ENCODE measurements at places on chromosomes 1 and 21. TPM values are rescaled to one million over a fixed set of nuclear protein-coding genes. Genes with fewer than 3 reads are reported as not detected.

- DNase-seq, result peak; percentile 63
- no peaks in the 10 kb centered on the region for H3K36me3 ChIP-seq
Observed at GRCh38 chr1:169484683-169485430, 887 bp downstream of the SLC19A2 start.

DNA sequence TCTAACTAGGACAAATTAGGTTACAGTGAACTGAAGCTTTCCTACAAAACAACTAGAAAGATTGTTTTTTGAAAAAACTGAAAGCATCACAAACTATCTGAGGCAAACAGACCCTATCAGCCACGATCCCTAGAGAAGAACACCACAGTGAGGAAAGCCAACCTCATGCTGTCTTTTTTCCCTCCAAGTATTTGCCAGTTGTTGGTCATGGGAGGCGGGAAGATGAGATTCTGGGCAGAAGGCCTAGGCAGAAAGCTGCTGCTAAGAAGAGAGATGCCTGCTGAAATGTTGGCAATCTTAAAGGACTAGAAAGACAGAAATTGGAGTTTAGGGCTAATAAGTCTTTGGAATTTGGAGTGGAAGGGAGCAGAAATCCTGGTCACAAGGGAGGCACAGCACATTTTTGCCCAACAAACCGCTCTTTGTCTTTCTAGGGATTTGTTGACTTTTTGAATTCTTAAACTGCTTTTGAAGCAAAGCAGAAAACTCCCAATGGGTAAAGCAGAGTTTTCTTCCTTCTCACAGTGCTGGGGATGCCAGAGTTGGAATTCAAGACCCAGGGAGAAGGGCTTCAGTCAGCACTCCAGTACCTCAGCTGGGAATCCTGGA lies 83.9 kb downstream of the MT1HL1 start:
- H3K4me3 ChIP-seq, result no peak overlapping the region
- H3K36me3 ChIP-seq, result no peaks in the 10 kb centered on the region
- no peaks in the 10 kb centered on the region for H3K27me3 ChIP-seq
- no peak for DNase-seq
- no peak overlapping the region for H3K27ac ChIP-seq
- H3K4me1 ChIP-seq, result no peaks in the 10 kb centered on the region

- no peak overlapping the region for H3K4me3 ChIP-seq
- no peaks in the 10 kb centered on the region for H3K36me3 ChIP-seq
- H3K27ac ChIP-seq, result no peak overlapping the region
- H3K4me1 ChIP-seq, result no peaks in the 10 kb centered on the region
- no peak for DNase-seq
Observed at GRCh38 chr1:168966636-168967035, 139.9 kb upstream of the ATP1B1 start.

DNA sequence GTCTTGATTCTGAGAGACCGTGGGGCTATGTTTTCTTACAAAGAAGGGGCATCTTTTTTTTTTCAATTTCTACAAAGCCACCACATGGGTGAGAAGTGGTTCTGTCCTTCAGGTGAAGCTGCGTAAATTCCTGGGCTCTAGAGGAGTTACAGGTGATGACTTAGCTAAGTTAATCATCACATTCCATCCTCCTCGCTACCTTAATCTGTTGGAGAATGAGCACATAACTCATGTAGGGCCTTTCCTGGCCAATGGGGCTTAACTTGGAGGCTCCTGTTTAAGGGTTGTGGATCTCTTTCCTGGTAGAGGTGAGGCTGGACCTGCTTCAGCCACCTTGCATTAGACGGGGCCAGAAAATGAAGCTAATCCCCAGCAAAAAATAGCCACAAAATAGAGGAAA lies 19.9 kb downstream of the REG4 start:
- H3K27me3 ChIP-seq, result no peaks in the 10 kb centered on the region
- H3K4me1 ChIP-seq, result peaks cover 18% of the 10 kb centered on the region
- no peak overlapping the region for H3K4me3 ChIP-seq
- DNase-seq, result no peak

CDK18 gene
- total RNA-seq, result 15.5 TPM

DNA sequence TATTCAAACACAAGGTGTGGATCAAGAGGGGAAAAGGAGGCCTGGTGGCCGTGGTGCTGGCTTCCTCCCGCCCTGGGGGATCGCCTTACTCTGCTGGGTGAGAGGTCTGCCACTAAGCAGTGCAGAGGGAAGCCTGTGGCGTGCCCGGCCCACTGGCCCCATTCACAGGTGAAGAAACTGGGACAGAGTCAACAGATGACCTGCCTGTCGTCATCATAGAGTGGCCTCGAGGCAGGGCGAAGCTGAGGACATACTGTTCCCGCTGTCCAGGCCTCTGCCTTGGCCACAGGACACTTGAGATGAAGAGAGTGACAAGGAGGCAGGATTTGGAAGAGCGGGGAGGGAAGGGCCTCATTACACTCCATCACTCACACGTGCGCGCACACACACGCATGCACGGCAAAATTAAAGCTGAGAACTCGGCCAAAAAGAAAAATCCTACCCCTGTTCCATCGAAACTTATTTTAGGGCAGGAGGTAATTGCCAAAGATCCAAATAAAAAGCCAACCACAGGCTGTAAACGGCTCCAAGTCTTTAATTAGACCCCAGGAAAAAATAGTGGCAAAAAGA lies 50.5 kb downstream of the CASZ1 start:
- no peaks in the 10 kb centered on the region for H3K27me3 ChIP-seq
- no peak overlapping the region for H3K27ac ChIP-seq
- H3K4me3 ChIP-seq, result no peak overlapping the region
- H3K36me3 ChIP-seq, result no peaks in the 10 kb centered on the region

- H3K36me3 ChIP-seq, result no peaks in the 10 kb centered on the region
- no peak overlapping the region for H3K27ac ChIP-seq
- DNase-seq, result no peak
- H3K4me1 ChIP-seq, result no peaks in the 10 kb centered on the region
Observed at GRCh38 chr1:110505596-110505995, 13.4 kb downstream of the KCNA10 start.

- no peaks in the 10 kb centered on the region for H3K36me3 ChIP-seq
- no peak overlapping the region for H3K27ac ChIP-seq
- H3K27me3 ChIP-seq, result no peaks in the 10 kb centered on the region
- DNase-seq, result no peak
- no peak overlapping the region for H3K4me3 ChIP-seq
- H3K4me1 ChIP-seq, result peaks cover 25% of the 10 kb centered on the region
Observed at GRCh38 chr21:26064506-26064905, 106.1 kb downstream of the APP start.

DNA sequence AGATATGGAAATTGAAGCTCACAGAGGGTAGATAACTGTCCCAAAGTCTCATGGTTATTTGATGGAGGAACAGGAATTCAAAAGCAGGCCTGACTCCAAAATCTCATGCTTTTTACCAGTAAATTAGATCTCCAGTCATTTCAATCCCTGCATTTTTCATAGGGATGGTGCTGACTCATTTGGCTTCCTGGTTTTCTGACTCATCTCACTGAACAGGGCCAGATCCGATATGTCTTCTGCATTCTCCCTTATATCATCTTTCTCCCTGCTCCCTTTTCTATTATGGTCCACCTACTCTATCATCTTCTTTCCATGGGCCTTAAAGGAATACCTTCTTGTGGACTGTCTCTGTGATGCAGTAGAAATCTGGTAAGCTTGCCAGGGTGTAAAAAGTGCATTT lies 187.2 kb downstream of the FGGY start:
- no peaks in the 10 kb centered on the region for H3K27me3 ChIP-seq
- no peaks in the 10 kb centered on the region for H3K4me1 ChIP-seq
- no peak overlapping the region for H3K27ac ChIP-seq
- H3K36me3 ChIP-seq, result no peaks in the 10 kb centered on the region

SYT14 gene
- total RNA-seq, result 1.0 TPM

C1orf141 gene
- total RNA-seq, result not detected

DNA sequence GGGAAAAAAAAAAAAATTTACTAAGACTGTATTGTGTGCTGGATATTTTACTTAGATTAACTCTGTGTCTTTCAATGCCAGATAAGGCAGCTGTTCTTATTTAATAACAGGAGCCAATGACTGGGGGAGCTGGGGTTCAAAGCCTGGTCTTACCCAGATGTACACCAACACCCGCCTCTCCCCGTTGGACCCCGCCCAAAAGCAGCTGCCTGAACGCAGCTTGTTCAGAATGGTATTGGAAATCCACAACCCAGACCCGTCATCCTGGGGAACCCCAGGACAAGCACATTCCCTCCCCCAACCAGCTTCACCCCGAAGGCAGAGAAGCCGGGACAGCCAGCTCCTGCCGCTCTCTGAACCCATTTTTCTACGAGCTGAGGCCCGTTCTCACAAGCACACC lies 113.6 kb upstream of the TMPRSS2 start:
- no peaks in the 10 kb centered on the region for H3K36me3 ChIP-seq
- H3K4me1 ChIP-seq, result no peaks in the 10 kb centered on the region
- no peak overlapping the region for H3K4me3 ChIP-seq

DNA sequence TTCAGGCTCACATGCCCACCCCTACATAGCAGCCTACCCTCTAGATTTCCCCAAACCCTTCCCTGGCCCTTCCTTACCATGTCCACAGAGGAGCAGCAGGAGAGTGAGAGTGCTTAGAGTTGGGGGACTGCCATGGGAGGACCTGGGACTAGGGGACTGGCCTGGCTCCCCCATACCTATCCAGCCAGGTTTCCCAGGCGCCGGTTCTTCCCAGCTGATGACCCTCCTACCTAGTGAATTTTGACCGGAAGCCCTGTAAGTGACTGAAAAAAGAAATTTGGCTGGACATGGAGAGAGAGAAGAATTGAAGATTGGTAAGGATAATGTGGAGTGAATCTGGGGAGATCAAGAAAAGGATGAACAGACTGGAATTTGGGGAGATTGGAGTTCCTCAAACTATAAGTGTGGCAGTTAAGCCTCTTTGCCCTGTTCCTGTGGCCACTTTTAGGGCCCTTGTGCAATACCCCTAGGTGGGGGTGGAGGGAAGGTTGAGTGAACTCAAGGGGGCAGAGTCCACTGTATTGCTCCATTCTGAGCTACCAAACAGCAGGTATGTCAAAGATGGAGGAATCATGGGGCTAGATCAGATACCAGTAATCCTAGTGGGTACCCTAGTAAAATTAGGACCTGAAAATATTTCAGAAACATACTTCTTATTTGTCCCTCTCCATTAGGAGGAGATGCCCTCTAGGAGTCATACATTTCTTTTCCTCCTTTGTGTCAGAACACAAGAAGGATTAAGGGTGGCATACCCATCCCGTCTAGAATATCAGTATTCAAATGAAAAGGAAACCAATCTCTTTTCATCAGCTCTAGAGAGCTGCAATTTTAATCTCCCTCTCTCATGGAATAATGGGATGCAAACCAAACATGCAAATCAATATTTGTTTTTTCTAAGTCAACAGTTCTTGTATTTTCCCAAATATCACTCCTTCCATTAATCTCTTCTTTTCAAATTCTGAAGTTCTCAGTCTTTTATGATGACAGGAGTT lies 1.2 kb downstream of the HJV start:
- H3K36me3 ChIP-seq, result no peaks in the 10 kb centered on the region
- H3K4me1 ChIP-seq, result no peaks in the 10 kb centered on the region
- no peak overlapping the region for H3K4me3 ChIP-seq
- DNase-seq, result no peak
- H3K27me3 ChIP-seq, result no peaks in the 10 kb centered on the region
- no peak overlapping the region for H3K27ac ChIP-seq

DNA sequence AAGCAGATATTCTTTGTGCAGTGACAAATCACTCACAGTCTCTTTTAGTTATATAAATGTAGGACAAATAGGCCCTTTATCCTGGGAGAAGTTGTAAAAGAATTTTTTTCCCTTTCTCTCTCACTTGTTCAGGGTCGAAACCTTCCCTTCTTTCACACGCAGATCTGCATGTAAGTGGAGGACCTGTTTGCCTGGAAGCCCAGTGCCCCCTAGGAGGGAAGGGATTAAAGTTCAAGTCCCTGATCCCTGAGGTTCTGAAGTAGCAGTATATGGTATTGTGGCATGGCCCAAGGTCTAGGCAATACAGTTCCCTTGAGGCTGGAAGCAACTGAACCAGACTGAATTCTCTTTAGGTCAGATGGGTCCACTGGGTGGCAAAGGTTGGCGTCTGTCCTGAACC lies 48.6 kb upstream of the PTGFRN start:
- H3K4me3 ChIP-seq, result no peak overlapping the region
- DNase-seq, result no peak

DNA sequence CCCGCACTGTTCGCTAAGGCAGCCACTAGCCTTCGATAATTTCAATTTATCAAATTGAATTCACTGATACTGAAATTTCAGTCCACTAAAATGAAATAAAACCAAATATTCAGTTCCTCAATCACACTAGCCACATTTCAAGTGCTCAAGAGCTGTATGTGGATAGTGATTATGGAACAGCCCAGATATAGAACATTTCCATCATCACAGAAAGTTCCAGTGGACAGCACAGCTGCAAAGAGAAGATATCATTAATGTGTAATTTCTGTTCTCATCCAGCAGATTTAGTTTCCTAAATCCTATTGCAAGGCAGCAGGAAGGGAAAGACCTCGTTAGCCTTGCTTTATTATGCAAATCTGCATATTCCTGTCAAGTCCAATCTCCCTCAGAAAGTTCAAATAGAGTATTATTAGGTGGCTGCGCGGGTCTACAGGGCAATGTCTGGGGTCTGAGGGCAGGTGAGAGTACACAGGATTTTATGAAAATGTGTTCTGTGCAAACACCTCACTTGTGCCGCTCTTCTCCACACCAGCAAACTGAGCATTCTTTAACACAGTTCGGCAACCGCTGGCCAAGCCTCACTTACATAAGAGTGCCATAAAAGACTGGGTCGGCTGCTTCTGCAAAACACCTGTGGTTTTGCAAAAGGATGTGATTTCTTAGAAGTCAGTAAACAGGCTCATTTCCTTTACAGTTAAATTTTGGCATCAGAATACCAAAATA lies 22.4 kb downstream of the CAPZB start:
- H3K27ac ChIP-seq, result no peak overlapping the region
- no peak for DNase-seq
- peaks cover 8% of the 10 kb centered on the region for H3K4me1 ChIP-seq
- H3K36me3 ChIP-seq, result no peaks in the 10 kb centered on the region
- no peaks in the 10 kb centered on the region for H3K27me3 ChIP-seq

SYNC gene
- total RNA-seq, result 1.1 TPM

DNA sequence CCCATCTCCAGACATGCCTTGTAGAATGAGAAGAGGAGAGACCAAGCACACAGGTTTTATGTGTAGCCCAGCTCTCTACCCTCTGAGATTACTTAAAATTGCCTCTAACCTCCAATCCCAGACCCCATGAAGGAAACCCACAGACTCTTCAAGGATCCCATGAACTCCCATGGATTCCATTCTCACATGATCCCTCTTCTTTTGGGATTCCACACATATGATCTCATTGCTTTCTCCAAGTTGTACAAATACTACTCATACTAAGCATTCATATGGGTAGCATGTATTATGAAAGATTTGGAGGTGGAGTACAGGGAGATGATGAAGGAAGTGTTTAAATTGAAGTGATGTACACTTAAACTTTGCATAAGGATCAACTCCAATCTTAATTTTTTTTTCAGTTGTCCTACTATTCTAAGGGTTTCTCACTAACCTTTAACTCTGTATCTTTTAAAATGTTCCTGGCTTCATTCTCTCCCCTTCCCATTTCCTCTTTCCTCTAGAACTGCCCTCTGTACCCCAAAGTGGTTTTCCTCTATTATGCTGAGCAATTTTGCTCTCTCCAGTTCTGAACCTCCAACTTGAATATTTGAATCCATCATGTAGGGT lies 41.6 kb downstream of the MFSD2A start:
- no peak overlapping the region for H3K4me3 ChIP-seq
- H3K4me1 ChIP-seq, result no peaks in the 10 kb centered on the region
- DNase-seq, result no peak
- no peaks in the 10 kb centered on the region for H3K36me3 ChIP-seq
- no peak overlapping the region for H3K27ac ChIP-seq

GRCh38 chr1:244652623-244653438 lies at the start of gene DESI2:
DESI2 (plus strand) TSS chr1:244653126; CDS start chr1:244653314, 188 bp downstream.
- H3K4me1 ChIP-seq, result peaks cover 22% of the 10 kb centered on the region
- peak within 1 kb of the TSS; percentile 95 for H3K4me3 ChIP-seq
- H3K27me3 ChIP-seq, result no peaks in the 10 kb centered on the region
- peak within 1 kb of the TSS; percentile 82 for H3K27ac ChIP-seq
- no peaks in the 10 kb centered on the region for H3K36me3 ChIP-seq
- DNase-seq, result peak; percentile 98

Data from pancreas (tissue), 10 donors.